Cardiac septum (tissue), 1 donor: ENCODE measurements at places on chromosomes 2 and 18. TPM values are rescaled to one million over a fixed set of nuclear protein-coding genes. Genes with fewer than 3 reads are reported as not detected.

CCDC141 gene
- 162 TPM for total RNA-seq

DNA sequence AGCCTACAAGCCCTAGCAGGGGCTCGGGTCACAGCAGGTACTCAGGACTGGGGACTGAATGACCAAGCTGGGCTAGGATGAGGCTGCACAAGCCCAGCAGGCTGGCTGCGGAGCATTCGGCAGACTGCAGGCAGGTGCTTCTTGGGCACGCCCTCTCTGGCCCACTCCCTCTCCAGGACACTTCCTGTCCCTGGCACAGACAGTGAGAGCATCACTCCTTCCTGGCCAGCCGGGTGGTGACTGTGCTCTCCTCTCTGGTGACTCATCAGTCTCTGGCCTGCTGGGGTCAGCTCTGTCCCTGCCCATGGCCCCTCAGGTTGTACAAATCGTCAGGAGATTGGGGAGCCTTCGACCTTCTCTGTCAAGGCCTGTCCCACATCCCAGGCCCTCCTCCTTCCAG is 22.5 kb downstream of the C1QL2 start:
- DNase-seq: no peak

DNA sequence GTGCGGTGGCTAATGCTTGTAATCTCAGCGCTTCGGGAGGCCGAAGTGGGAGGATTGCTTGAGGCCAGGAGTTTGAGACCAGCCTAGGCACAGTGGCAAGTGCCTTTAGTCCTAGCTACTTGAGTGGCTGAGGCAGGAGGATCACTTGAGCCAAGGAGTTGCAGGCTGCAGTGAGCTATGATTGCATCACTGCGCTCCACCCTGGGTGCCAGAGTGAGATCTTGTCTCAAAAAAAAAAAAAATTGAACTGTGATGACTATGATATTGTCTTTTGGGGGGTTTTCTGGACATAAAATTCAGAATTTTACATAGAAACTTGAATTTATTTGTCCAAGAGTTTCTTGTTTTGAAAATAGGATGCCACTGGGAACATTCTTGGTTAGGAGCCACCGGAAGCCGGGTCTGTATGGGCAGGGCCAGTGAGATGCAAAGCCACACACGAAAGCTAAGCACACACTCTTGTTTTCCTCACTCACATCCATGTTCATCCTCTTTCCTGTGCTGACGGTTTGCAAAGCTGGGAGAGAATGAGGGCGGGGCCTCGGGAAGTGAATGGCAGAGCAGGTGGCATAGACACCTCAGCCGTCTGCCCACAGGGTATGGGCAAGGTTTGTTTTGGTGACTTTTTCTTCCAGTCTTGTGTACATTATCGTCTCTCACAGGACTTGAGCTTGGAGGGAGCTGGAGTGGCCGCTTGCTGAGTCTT is 12.6 kb downstream of the AGAP1 start:
- DNase-seq: no peak

TRIP12 gene
- 222 TPM for total RNA-seq

GRCh38 chr18:2610549-2610948 is 39.2 kb downstream of the NDC80 start:
- DNase-seq: no peak

PIEZO2 gene
- total RNA-seq: 0.46 TPM

ASIC4 gene
- total RNA-seq: 0.32 TPM

DNA sequence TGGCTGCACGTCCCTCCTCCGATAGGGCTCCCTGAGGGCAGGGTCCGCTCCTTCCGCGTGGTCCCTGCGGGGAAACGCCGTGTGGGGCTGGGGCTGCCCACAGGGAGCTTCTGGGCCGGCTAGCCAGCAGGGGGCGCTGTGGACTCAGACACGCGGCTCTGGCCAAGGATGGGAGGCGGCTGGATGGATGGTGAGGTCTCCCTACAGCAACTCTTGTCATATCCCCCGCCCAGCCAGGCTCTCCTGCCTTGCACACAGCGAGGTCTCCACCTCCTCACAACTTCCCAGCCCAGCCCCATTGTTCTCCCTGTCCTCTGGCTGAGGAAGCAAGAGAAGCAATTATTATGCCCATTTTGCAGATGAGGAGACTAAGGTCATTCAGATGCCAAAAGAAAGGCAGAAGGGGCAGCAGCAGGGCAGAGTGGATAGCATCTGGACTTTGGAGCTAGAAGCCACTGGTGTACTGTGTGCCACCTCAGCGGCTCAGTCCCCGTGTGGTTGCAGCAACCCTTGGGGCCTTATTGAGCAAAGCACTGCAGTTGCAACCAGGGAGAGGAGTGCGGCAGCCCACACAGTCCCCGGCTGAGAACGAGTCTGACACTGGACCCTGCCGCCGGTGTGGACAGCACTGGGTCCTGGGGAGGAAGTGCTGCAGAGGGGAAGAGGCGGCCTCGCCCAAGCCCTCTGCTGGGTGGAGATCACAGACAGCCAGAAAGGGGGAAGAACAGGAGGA is 99.0 kb downstream of the ZFP36L2 start:
- DNase-seq: peak; percentile 92
